BJ (cell line): ENCODE measurements at places on chromosomes 16 and 17. TPM values are rescaled to one million over a fixed set of nuclear protein-coding genes. Genes with fewer than 3 reads are reported as not detected.

The KCNH6 gene
- polyA plus RNA-seq, result 0.04 and 0.10 TPM in 2 replicates

The AATK gene
- 0.13 and 0.29 TPM in 2 replicates for polyA plus RNA-seq

The RASL10B gene
- 3.2 and 4.5 TPM in 2 replicates for polyA plus RNA-seq

The PRR11 gene
- 24.7 and 27.2 TPM in 2 replicates for polyA plus RNA-seq

The GPR139 gene
- polyA plus RNA-seq, result not detected in 2 replicates

The TBC1D3B gene
- 1.4 and 2.3 TPM in 2 replicates for polyA plus RNA-seq

The ITGA2B gene
- polyA plus RNA-seq, result 0.05 and 0.11 TPM in 2 replicates

The MT1G gene
- polyA plus RNA-seq, result 2.4 and 2.9 TPM in 2 replicates

The NAA60 gene
- 21.7 and 30.7 TPM in 2 replicates for polyA plus RNA-seq

The PPL gene
- 0.54 and 0.56 TPM in 2 replicates for polyA plus RNA-seq

The TPSB2 gene
- not detected in 2 replicates for polyA plus RNA-seq

The KRT222 gene
- polyA plus RNA-seq, result not detected in 2 replicates

The ADAP2 gene
- polyA plus RNA-seq, result 0.12 and 0.42 TPM in 2 replicates

The TNFRSF13B gene
- polyA plus RNA-seq, result not detected in 2 replicates

The CA7 gene
- not detected in 2 replicates for polyA plus RNA-seq

The NUPR1 gene
- polyA plus RNA-seq, result 31.4 and 88.9 TPM in 2 replicates

The KRT32 gene
- 0.38 and 0.40 TPM in 2 replicates for polyA plus RNA-seq

The SLC12A3 gene
- not detected in 2 replicates for polyA plus RNA-seq

The CBFB gene
- polyA plus RNA-seq, result 14.7 and 28.4 TPM in 2 replicates

The PRR35 gene
- polyA plus RNA-seq, result not detected in 2 replicates

The CRAMP1 gene
- 5.2 and 8.0 TPM in 2 replicates for polyA plus RNA-seq

The PVALEF gene
- polyA plus RNA-seq, result not detected in 2 replicates

The SLC4A1 gene
- not detected in 2 replicates for polyA plus RNA-seq

The PRDM7 gene
- not detected in 2 replicates for polyA plus RNA-seq

The KRTAP9-4 gene
- polyA plus RNA-seq, result not detected in 2 replicates

The TBX4 gene
- polyA plus RNA-seq, result 2.8 and 3.7 TPM in 2 replicates

The PYCARD gene
- 15.8 and 23.9 TPM in 2 replicates for polyA plus RNA-seq

The PIRT gene
- not detected in 2 replicates for polyA plus RNA-seq

The IKZF3 gene
- not detected in 2 replicates for polyA plus RNA-seq

The MYO15A gene
- 0.58 and 1.0 TPM in 2 replicates for polyA plus RNA-seq

The CPHXL2 gene
- not detected in 2 replicates for polyA plus RNA-seq

The KRTAP4-6 gene
- polyA plus RNA-seq, result not detected in 2 replicates

The MFSD6L gene
- not detected in 2 replicates for polyA plus RNA-seq

The TEX19 gene
- polyA plus RNA-seq, result 0.06 TPM in 1 of 2 replicates, not detected in the other

The KRT9 gene
- polyA plus RNA-seq, result 0.04 TPM in 1 of 2 replicates, not detected in the other

The TEKT1 gene
- not detected in 2 replicates for polyA plus RNA-seq

The UBE2G1 gene
- 23.1 and 35.1 TPM in 2 replicates for polyA plus RNA-seq

The PIK3R6 gene
- not detected in 2 replicates for polyA plus RNA-seq

The CD300H gene
- not detected in 2 replicates for polyA plus RNA-seq

The TP53TG3B gene
- not detected in 2 replicates for polyA plus RNA-seq

The SYCE1L gene
- polyA plus RNA-seq, result 0.31 and 0.44 TPM in 2 replicates

The ATP1B2 gene
- polyA plus RNA-seq, result not detected in 2 replicates

The BIRC5 gene
- 24.8 and 30.7 TPM in 2 replicates for polyA plus RNA-seq

The SLC6A2 gene
- not detected in 2 replicates for polyA plus RNA-seq

The TNFRSF17 gene
- not detected in 2 replicates for polyA plus RNA-seq

The GH2 gene
- not detected in 2 replicates for polyA plus RNA-seq

The SLC5A10 gene
- 0.05 TPM in 1 of 2 replicates, not detected in the other for polyA plus RNA-seq

The SRSF2 gene
- polyA plus RNA-seq, result 110 and 130 TPM in 2 replicates

The CDRT15 gene
- not detected in 2 replicates for polyA plus RNA-seq

The GAS2L2 gene
- polyA plus RNA-seq, result not detected in 2 replicates

The STH gene
- polyA plus RNA-seq, result not detected in 2 replicates

The MYH8 gene
- not detected in 2 replicates for polyA plus RNA-seq

The WNT3 gene
- 2.8 TPM in 2 replicates for polyA plus RNA-seq

The RAB37 gene
- 0.06 and 0.12 TPM in 2 replicates for polyA plus RNA-seq
